ENCODE measurements at places on chromosomes 4 and X.

DNA sequence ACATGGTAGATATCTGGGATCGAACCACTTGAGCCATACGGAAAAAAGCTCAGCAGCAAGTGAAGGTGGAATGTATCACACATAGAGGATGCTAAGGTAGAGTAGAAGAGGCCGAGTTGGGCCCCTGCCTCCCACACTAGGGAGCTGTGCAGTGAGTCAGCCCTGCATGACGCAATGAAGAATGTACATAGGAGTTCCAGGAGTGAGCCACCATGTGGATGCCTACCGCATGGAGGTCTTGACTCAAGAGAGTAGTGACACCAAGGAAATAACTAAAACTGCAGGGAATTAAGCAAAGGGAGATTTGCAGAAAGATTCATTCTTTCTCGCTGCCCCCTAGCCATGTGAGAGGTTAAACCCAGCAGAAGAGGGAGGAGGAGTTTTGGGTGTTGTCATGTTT is 389.6 kb upstream of the IGFBP7 start:
- no peak for DNase-seq

GRCh38 chr4:2132438-2132837 is 73.3 kb downstream of the NAT8L start:
- DNase-seq: no peak

DNA sequence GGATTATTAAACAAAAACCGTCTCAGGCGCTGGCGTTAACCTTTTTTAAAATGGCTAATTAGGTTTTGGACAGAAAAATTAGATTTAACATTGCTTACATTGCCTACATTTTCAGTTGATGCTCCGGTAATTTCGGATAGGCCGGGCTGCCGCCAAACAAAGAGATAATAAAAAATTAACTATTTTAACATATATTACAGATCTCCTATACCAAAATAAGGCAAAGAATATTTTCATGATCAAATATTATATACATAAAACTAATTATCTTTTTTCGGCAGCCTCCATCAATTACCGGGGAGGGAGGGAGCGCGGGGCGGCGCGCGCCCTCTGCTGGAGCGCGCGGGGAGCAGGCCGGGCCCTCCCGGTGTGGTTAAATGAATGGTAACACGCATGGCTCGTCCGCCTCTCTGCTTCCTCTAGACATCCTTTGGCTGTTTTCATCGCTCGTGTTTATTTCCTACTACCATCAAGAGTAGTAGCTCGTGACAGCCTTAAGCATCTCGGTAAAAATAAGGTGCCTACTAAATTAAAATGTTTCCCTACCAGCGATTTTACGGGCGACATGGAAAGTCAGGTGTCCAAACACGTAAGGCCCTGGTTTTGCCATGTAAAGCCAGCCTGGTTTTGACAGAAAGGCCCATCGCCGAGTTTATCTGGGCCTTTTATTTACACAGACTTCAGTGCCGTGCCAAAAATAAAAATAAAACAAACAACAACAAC is 52.4 kb upstream of the TMEM33 start:
- DNase-seq: peak; percentile 64

DNA sequence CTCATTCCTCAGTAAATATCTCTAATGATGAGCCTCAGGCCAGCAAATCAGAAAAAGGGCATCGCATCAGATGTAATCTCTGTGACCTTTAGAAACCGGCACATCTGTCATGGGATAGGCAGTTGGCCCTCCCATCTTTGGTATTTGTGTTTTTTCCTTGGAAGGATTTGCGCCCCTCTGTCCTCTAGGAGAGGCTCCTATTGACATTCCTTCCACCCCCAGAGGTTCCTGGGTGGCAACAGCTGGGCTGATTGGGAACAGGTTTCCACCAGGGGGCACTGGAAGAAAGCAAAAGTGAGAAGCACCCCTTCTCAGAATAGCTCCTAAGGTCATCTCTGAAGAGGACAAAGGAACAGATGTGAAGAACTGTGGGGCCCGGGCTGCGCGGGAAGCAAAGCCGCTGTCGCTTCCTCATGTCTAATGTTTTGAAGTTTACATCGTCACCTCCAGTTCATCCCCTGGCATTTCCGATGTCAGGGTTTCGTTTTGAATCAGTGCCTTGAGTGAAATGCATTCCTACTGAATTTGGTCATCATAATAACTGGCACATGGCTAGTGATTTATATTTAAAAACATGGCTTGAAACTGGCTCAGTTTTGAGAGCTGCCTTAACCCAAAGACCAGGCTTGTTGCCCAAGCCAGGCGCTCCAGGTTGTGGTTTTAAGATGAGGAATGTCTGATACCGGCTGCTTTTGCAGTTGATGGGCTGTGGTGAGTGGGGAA is 6.2 kb downstream of the TXK start:
- no peak for DNase-seq

- no peak for DNase-seq
Observed at GRCh38 chr4:84565951-84566350, 17.0 kb upstream of the CDS1 start.

All from cerebellum (tissue), 4 donors.